ENCODE measurements at places on chromosomes 5 and 9. TPM values are rescaled to one million over a fixed set of nuclear protein-coding genes. Genes with fewer than 3 reads are reported as not detected.

DNA sequence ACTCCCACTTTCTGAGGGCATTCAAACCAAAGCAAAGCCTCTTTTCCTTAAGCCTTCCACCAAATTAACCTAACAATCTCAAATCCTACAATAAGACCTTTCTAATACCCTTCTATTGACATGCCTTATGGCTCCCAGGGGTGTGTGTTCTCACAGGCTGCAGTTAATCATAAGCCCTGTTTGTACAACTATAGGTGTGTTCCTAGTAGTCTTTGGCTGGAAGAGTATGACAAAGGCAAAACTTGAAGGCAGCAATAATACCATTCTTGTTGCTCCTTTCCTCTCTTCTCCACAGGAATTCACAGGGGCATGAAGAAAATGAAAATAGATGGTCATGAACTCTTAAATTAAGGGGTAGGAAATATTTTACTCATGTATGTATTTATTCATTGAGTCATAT is 10.9 kb upstream of the FBXO38 start:
- no peak for DNase-seq

GRCh38 chr5:7320701-7321301 is 75.1 kb upstream of the ADCY2 start:
- DNase-seq: no peak

GRCh38 chr5:153618307-153618706 is 127.8 kb downstream of the GRIA1 start:
- DNase-seq: no peak

The HRH2 gene
- 0.18 TPM for total RNA-seq

The SVEP1 gene
- 0.41 TPM for total RNA-seq

DNA sequence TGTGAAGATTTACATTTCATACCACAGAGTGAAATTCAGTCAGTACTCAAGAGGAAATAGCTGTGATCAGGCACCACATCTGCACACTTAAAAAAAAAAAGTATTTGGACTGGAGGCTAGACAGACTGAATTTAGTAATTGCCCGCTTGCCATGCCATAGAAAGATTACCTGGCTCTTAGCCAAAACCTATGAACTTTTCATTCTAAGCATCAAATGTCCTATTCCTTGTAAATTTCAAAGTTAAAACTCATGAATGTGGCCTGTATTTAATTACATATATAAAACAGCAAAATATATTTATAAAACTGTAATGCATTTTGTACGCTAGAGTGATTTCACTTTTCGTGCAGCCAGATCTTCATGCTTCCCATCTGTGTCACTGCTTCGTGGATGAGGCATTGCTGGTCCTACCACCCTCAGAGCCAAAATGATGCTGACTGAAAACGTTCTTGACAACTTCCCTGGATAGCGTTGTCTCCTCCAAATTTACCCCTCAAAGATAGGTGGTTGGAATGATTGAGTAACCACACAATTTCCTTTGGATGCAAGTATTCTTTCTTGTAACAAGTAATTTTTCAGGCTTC is 447.9 kb upstream of the SGCD start:
- no peak for DNase-seq

DNA sequence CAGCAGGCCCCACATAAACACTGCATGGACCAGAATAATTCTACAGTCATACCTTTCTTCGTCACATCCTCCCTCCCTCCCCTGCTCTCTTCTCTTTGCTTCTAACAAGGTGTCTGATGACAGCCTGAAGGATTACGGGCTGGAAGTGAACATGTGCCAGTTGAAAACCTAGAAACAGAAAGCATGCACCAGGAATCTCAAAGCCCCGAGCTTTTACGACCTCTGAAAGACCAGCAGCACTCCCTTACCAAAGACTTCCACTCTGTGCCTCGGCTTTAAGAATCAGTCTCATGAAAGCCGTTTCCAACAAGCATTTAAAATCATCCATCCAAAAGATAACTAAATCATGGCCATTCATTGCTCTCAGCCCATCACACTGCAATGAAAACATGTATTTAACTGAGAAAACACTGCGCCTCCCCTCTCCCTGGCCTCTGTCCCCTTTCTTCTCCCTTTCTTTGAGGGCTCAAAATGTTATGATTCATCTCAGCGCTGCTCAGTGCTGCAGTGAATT is 21.3 kb downstream of the MSX2 start:
- no peak for DNase-seq

- DNase-seq: no peak
These were observed 694.3 kb downstream of the BRINP1 start for GRCh38 chr9:118674942-118675341.

- no peak for DNase-seq
These were observed 408.9 kb upstream of the RGMB start for GRCh38 chr5:98364549-98364948.

- no peak for DNase-seq
These were observed 1.5 kb downstream of the SPDL1 start for GRCh38 chr5:169584998-169585451.

GRCh38 chr5:96348536-96348935 is 84.5 kb downstream of the PCSK1 start:
- DNase-seq: no peak

The LHX3 gene
- not detected for total RNA-seq

Measured in H4 (cell line).